ENCODE measurements at places on chromosomes 12 and 14. TPM values are rescaled to one million over a fixed set of nuclear protein-coding genes. Genes with fewer than 3 reads are reported as not detected.

GRCh38 chr12:110015132-110015531, 15.9 kb downstream of the ANKRD13A start:
- no peak for DNase-seq

GRCh38 chr14:39366460-39367386, 65.5 kb downstream of the FBXO33 start:
- DNase-seq: no peak

DNA sequence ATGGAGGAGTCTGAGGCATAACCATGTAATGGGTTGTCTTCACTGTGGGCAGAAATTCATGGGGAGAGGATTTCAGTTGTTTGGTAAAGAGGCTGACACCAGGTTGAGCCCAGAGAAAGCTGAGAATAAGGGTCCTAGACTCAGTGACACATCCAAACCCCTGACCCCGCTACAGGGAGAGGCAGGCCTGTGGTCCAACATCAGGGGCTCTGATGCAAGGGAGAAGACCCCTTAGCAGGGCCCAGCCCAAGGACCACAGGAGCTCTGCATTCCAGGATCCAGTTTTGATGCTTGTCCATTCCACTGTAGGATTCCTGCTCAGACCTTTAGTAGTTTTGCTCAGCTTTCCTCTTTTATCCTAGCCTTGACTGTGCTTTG, 15.5 kb downstream of the GPR68 start:
- DNase-seq: no peak

GRCh38 chr12:83141460-83141994, 454.8 kb downstream of the TMTC2 start:
- no peak for DNase-seq

Gene KITLG
- total RNA-seq: 75.7 TPM

DNA sequence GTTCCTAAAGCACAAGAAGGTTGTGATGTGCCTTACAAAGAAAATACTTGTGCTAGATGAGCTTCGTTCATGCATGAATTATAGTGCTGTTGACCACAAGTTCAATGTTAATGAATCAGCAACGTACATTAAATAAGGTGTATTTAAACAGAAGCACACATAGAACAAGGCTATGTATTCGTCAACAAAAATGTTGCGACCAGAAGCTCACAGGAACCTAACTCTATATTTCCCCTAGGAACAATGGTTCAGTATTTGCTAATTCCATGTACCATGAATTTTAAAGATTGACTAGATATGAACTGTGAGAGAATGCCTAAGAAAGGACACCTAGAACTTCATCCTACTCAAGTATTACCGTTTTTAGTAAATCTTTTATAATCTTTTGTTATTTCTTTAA, 149.6 kb downstream of the ITPR2 start:
- no peak for DNase-seq

DNA sequence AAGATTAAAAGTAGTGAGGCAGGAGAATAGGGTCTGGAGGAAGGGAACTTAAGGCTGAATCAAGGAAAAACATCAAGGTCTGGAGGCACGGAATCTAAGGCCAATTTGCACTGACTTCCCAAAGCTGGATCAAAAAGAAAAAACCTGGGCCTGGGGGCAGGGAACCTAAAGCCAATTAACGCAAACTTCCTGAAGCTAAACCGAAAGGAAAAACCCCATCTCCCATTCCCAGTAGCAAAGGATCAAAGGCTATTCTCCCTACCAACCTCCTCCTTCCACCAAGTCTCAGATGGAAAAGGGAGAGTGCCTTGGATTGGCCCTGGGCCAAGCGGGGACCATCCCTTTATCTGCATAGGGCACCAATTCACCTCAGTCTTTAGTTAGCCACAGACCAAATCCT, 384.2 kb downstream of the GRIN2B start:
- no peak for DNase-seq

Gene TMEM63C
- 0.85 TPM for total RNA-seq

- no peak for DNase-seq
Measured at GRCh38 chr12:121823101-121823726, 19.4 kb downstream of the SETD1B start.

Gene TAS2R9
- 0.37 TPM for total RNA-seq

Gene KRT6C
- total RNA-seq: not detected

Gene VASH1
- total RNA-seq: 17.3 TPM

DNA sequence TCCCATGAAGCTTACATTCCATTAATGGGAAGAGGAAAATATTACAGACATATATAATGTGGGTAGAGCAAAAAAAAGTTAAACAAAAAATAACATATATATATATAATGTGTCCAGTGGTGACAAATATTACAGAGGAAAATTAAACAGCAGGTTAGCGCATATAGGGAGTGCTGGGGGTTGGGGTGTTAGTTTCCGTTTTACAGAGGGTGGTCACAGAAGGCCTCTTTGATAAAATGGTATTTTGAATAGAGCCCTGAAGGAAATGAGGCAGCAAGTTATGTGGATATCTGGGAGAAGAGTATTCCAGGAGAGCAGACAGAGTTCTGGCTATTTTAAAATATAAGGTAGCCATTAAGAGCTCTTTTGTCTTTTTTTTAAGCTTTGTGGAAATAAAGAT, 73.2 kb downstream of the DCAF5 start:
- DNase-seq: no peak

Gene MGAT4C
- total RNA-seq: 12.1 TPM

- no peak for DNase-seq
Measured at GRCh38 chr14:55710506-55711041, 130.6 kb downstream of the KTN1 start.

- DNase-seq: no peak
Measured at GRCh38 chr14:47715330-47715729, 39.9 kb upstream of the MDGA2 start.

Gene ZCCHC8
- total RNA-seq: 50.4 TPM

Gene MANSC4
- not detected for total RNA-seq

GRCh38 chr12:41573445-41573844, 385.3 kb downstream of the PDZRN4 start:
- DNase-seq: no peak

Gene PPTC7
- total RNA-seq: 15.0 TPM

Gene CLEC4D
- 0.32 TPM for total RNA-seq

- DNase-seq: no peak
Measured at GRCh38 chr12:53956251-53956887, 1.7 kb downstream of the HOXC12 start.

- peak; percentile 86 for DNase-seq
Measured at GRCh38 chr14:20683125-20683890, 1.1 kb upstream of the RNASE4 start.

GRCh38 chr12:26037615-26038220, 79.2 kb downstream of the RASSF8 start:
- DNase-seq: no peak

DNA sequence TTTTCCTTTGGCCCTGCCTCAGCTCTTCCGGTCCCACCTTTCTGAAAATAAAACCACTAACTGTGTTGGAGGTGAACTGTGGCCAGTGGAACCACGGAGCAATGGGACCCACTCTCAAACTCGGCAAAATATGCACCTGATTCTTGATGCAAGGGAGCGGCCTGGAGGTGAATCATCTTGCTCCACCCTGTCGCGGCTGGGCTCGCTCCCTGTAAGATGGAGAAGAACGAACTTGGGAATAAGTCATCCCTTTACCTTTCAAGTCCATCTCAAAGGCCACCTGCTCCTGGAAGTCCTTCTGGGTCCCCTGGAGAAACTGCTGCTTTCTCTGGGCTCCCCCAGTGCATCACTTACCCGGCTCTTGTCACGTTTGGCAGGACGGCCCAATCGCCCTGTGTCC, 309.9 kb downstream of the BCL11B start:
- no peak for DNase-seq

Gene AKAP3
- 0.63 TPM for total RNA-seq

GRCh38 chr14:50551877-50552276, 8.1 kb upstream of the ATL1 start:
- no peak for DNase-seq

DNA sequence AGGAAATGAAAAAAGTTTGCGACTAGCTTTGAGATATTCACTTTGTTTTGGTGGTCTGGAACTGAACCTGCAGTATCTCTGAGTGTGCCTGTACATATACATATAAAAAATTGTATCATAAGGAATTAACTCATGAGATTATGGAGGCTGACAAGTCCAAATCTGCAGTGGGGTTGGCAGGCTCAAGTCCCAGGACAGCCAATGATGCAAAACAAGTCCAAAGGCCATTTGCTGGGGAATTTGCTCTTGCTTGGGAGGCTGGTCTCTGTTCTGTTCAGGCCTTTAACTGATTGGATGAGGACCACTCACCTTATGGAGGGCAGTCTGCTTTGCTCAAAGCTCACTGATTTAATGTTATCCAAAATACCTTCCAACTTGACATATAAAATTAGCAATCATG, 66.8 kb downstream of the FGD4 start:
- DNase-seq: no peak

DNA sequence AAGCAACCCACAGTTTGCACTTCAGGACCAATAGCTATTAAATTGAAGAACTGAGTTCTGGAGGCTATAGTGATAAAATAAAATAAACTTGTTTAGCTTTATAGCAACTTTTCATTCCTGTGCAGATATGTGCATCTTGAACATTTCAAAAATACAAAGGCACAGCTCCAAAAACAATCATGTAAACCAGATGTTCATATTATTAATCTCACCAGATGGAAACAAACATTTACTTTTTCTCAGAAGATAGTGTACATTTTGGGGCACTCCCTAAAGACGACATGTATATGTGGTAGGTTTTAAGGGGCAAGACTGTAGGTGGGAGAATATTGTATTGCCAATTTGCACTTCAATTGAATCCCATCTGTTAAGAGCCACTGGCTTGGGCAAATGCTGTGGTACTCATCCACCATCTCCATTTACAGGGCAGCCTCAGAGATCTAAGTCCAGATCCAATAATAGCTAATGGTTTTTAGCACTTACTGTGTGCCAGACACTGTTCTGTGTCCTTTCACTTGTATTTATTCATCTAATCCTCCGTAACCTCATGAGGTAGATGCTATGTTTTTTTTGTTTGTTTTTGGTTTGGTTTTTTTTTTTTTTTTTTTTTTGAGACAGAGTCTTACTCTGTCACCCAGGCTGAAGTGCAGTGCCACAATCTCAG, 49.1 kb downstream of the PTGER2 start:
- DNase-seq: peak; percentile 35

- no peak for DNase-seq
Measured at GRCh38 chr12:59093073-59093772, 172.9 kb upstream of the LRIG3 start.

Gene STX2
- 41.9 TPM for total RNA-seq

- no peak for DNase-seq
Measured at GRCh38 chr14:73788701-73789551, 62.7 kb upstream of the PTGR2 start.

DNA sequence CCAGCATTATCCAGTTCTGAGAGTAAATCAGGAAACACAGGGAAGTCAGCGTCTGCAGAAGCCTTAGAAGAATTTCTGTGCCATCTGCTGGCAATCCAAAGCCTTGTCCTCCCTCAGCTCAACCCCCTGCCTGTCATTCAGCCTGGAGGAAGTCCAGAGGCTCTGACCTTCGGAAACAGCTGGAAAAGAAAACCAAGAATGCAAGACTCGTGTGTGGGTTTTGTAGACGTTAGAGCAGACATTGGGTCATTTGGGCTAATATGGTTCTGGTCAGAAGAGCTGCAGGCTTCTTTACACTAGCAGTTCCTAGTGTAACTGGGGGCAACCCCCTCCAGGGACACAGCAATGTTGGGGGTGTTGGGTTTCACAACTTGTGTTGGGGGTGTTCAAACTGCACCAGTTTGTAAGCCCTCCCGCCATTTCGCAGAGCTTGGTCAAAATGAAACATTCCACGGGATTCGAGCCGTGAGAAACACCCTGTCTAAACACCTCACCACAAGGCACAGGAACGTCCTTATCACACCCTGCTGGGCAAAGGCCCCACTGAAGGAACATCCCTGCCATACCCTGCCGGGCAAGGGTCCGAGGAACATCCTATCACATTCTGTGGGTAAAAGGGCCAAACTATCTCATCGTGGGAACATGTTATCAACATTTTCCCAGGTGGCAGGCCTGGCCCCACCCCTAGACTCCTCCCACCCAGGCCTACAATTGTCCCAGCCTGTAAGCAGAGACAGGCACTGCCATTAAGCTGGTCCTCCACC, 21.0 kb upstream of the SERPINA4 start:
- no peak for DNase-seq

Gene BIN2
- total RNA-seq: 2.3 TPM
